Central memory CD4-positive, alpha-beta T cell (primary cell): ENCODE measurements at places on chromosomes 2 and 18.

DNA sequence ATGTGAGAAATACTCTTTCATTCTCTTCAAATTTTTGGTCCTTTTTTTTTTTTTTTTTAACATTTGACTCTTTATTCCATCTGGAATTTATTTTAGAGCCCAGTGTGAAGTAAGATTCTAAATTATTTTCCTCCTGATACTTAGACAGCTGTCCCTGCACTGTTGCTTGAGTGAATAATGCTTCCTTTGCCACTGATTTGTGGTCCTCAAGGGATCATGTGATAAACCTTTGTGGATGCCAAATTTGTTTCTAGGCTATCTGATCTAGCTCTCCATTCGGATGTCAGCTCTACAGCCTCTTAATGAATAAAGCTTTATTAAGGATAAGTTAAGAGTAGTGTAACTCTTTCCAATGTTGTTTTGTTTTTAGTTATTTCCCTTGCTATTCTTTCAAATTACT lies 142.3 kb downstream of the SMAD7 start:
- no peak for DNase-seq

- DNase-seq: no peak
Observed at GRCh38 chr2:79368116-79368630, 144.7 kb upstream of the CTNNA2 start.

DNA sequence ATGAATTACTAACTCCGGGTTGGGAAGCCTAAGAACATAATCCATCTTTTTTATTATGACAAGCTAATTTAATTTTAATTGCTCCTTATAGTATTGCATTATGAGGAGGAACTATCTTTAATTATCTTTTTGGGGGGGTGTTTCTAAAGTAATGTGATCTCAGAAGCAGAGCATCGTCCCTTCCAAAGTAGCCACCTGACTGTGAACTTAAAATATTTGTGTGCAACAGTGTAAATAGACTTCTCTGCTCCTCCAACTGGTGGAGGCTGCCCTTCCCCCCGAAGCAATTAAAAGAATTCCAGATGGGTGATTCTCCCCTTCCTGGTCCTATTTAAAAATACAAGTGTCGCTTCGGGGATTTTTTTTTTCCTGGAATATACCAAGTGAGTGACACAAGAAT lies 55.7 kb downstream of the TCF7L1 start:
- DNase-seq: no peak

DNA sequence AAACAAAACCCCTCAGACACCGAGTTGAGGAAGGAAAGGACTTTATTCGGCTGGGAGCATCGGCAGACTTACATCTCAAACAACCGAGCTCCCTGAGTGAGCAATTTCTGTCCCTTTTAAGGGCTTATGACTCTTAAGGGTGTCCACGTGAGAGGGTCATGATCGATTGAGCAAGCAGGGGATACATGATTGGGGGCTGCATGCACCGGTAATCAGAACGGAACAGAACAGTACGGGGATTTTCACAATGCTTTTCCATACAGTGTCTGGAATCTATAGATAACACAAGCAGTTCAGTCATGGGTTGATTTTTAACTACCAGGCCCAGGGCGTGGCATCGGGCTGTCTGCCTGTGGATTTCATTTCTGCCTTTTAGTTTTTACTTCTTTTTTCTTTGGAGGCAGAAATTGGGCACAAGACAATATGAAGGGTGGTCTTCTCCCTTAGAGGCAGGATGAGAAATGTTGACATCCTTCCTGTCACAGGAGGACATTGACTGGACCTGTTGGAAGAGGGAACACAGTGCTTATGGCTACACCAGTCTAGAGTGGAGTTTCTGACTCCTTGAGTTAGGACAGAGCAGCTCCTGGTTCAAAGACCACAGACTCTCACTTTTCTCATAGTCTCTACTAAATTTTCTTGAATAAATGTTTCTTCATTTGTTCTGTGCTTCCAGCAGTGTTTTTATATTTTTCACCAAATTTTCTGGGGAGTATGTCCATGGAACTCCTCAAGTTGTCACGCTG lies 35.8 kb downstream of the SPOPL start:
- DNase-seq: no peak

- DNase-seq: no peak
Observed at GRCh38 chr2:238404406-238405216, 22.1 kb upstream of the ASB1 start.

GRCh38 chr18:39025531-39025930 lies 1459.9 kb upstream of the CELF4 start:
- no peak for DNase-seq

DNA sequence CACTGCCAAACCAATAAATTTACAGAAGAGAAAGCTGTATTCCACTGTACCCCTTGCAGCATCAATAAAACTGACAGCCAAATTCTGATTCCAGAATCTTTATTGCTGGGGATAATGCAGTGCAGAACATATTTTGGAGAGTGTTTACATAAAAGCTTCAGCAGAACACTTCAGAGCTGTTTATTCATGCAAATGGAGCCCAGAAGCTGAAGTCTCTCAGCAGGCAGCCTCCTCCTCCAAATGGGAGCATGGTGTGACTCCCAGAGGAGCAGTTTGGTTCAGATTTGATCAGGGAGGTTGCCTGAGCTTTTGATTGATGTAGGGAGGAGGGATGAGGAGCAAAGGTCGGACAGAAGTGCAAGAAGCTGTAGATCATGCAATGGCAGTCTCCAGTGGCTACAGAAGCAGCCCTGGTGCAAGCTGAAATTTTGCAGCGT lies 22.4 kb downstream of the LHCGR start:
- no peak for DNase-seq

DNA sequence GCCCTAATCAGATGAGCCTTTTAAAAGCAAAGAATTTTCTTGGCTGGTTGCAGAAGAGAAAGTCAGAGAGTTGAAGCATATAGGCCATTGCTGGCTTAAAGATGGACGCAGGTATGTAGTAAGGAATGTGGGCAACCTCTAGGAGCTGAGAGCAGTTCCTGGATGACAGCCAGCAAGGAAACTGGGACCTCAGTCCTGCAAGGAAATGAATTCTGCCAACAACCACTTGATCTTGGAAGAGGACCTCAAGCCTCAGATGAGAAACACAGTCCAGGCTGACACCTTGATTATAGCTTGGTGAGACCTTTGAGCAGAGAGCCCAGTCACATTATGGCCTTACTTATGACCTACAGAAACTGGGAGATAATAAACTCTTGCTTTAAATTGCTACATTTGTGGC lies 15.7 kb downstream of the PHOSPHO2 start:
- DNase-seq: no peak

GRCh38 chr2:201909348-201909747 lies 103.0 kb downstream of the CDK15 start:
- no peak for DNase-seq

DNA sequence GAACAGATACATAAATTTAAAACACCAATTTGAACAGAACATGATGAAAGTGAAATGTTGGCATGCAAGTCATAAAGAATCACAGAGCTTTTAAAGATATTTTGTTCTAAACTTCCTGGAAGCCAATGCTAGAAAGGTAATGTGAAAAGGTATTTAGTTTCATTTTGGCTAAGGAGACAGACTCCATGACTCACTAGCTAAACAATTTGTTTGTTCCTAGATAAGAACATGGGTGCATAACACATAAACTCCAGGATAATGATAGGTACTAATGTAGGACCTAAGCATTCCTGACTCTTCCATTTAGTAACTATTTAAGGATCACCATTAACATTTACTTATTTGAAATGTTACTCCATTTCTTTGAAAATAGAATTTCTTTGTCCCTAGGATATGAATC lies 292.5 kb upstream of the CNTNAP5 start:
- no peak for DNase-seq

GRCh38 chr2:65404988-65405697 lies 27.3 kb downstream of the SPRED2 start:
- no peak for DNase-seq

DNA sequence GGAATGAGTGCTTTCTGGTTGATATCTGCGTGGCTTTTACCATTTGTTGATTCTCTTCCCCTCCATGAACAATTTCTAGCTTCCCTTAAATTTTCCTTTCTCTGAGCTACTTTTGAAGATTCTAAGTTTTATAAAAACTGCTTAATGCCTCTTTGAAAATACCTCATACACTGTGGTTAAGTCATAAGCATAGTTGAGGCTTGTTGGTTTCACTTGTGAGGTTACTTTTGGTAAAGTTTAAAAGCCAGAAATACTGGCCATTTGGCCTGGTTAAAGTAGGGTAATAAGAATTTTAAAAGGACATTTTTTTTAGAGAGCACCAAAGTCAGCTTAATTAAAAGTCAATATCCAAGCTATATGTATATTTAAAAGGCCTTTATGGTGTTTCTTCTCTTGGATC lies 21.3 kb upstream of the CAPN13 start:
- no peak for DNase-seq

- no peak for DNase-seq
Observed at GRCh38 chr2:72116081-72116533, 31.6 kb downstream of the CYP26B1 start.

DNA sequence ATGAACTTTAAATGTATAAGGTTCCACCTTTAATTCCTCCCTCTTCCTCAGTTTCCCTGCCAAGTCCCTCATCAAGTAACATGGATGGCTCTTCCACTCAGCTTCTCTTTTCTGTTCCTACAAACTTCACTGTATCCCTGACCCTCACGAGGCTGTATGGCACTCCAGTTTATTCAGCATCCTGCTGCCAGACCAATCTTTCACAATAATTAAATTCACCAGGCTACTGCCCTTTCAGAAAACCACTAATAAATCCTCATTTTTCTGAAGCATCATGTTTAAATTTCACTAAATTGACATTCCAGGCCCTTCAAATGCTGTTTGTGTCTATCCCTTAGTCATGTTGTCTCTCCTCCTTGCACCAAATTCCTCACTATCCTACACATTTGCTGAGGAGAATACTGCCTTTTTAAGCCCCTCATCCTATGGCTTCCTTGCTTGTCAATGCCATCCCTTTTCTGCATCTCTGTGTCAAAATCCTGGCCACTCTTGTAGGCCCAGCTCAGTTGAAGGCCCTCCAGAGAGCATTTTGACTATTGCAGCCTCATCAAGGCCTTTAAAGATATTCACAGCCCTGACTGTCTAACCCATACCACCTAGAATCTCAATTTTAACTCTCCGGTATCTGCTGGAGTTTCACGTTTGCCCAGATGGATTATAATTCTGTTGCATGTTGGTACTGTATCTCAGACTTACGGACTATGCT lies 22.8 kb upstream of the ASNSD1 start:
- no peak for DNase-seq

DNA sequence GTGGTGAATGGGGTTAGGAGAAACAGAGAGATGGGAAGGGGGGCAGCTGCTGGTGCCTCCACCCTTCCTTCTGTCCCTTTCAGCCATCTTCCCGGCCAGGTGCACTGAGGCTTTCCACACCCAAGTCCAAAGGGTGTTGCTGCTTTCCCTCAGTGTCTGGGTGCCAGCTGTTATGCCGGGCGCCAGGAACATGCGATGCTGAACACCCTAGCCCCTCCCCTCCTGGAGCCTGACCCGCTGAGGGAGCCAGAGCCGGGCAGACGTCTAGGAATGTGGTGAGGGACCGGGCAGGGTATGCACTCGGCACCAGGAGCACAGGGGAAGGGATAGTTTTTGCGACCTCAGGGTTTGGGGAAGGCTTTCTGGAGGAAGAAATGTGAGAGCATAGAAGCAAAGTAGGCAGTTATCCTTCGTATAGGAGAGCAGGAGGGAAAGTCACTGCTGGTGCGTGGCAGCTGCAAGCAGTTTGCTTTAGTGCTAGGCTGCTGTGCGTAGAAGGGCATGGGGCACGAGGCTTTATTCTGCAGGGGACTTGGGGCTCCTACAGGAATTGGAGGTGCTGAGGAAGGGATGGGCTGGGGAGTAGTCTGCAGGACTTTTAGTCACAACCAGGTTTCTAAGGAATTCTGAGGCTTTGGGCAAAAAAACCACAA lies 147.7 kb downstream of the TSN start:
- DNase-seq: no peak

- DNase-seq: peak; percentile 49
Observed at GRCh38 chr18:23131693-23132319, 3.5 kb upstream of the CABLES1 start.

GRCh38 chr2:236014408-236015131 lies 153.6 kb downstream of the GBX2 start:
- DNase-seq: no peak

DNA sequence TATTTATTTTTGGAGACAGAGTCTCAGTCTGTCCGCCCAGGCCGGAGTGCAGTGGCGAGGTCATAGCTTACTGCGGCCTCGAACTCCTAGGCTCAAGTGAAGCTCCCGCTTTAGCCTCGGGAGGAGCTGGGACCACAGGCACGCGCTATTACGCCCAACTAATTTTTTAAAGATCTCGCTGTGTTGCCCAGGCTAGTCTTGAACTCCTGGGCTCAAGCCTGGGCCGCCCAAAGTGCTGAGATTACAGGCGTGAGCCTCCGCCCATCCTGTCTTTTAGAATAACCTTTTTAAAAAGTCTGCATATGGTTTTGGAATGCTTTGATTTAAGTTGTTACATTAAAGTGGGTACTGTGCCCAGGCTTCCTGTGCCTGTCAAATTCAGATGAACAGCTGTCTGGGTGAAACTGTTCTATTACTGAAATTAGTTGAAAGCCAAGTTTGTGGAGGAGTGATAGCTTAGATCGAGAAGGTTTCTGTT lies 944 bp downstream of the RAB3GAP1 start:
- peak; percentile 32 for DNase-seq

DNA sequence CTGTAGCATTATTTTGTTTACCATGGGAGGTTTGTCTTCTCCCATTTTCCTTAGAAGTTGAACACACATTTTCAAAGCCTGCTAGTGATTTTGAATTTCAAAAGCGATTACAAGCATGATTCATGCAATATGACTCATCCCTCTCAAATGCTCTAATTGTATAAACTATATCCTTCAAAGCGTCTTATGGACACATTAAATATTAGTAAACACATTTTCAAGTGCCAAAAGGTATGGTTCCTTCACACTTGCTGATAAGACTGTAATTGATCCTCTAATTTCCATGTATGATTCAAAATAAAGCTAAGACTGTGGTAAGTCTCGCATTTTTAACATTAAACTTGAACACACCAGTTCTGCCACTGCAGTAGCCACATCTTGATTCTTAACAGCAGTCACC lies 512.9 kb downstream of the LRRTM4 start:
- no peak for DNase-seq

DNA sequence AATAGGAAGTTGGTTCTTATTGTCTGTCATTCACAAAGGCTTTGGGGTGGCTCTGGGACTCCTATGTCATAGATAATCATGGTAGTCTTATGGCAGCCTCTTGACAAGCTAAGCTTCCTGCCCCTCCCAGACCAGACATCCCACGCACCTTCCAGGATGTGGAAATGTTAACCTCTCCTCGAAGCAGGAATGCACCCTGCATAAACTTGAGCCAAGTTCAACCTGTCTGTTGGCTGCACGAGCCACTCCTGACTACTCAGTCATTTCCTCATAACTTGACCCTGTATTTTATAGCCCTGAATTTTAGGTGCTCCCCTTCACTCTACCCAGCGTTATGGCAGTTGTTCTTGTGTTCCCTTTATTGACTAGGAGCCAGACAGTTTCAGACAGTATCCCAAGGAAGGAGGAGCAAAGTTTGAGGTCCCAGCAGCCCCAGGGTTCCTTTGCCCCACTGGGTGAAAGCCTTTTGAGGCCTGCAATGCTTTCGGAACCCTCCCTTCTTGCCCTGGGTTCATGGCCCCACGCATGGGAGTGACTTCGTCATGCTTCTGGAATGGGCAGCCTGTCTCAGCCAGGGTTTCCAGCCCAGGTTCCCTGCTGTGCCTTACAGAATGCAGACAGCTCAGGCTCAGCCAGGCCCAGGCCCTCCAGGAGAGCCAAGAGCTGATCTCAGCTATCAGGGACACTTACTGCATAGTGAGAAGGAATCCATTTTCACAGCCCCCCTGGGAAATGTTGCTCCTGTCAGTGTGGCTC lies 15.6 kb upstream of the INO80C start:
- no peak for DNase-seq
